Thymus (tissue), 14 donors: ENCODE measurements at places on chromosomes 7 and 10. TPM values are rescaled to one million over a fixed set of nuclear protein-coding genes. Genes with fewer than 3 reads are reported as not detected.

The NUPR2 gene
- 0.75 TPM for polyA plus RNA-seq

The NET1 gene
- polyA plus RNA-seq = 63.6 TPM

The INMT gene
- polyA plus RNA-seq = 2.5 TPM

The ZNF273 gene
- polyA plus RNA-seq = 6.6 TPM

The GBX1 gene
- 0.07 TPM for polyA plus RNA-seq
